ENCODE measurements at places on chromosomes 2 and 18. TPM values are rescaled to one million over a fixed set of nuclear protein-coding genes. Genes with fewer than 3 reads are reported as not detected.

ABCG8 gene
- not detected for total RNA-seq

FAM237A gene
- not detected for total RNA-seq

TUBA3E gene
- not detected for total RNA-seq

ESPNL gene
- total RNA-seq = 0.10 TPM

TRAK2 gene
- total RNA-seq = 60.1 TPM

ALPG gene
- total RNA-seq = not detected

CD8B gene
- total RNA-seq = 3.0 TPM

ERBB4 gene
- not detected for total RNA-seq

PTPN18 gene
- total RNA-seq = 95.3 TPM

CXCR1 gene
- total RNA-seq = 0.28 TPM

CRYGC gene
- not detected for total RNA-seq

AFF3 gene
- total RNA-seq = 12.2 TPM

SERPINB12 gene
- not detected for total RNA-seq

FOXD4L1 gene
- 0.40 TPM for total RNA-seq

FAP gene
- total RNA-seq = not detected

IL36A gene
- total RNA-seq = not detected

LYPD6 gene
- total RNA-seq = not detected

TBC1D8 gene
- 0.58 TPM for total RNA-seq

DTNA gene
- not detected for total RNA-seq

CYP26B1 gene
- not detected for total RNA-seq

IL36G gene
- total RNA-seq = not detected

EIF2AK3 gene
- 23.4 TPM for total RNA-seq

Measured in activated naive CD4-positive, alpha-beta T cell treated with anti-CD3 and anti-CD28 coated beads, Interleukin-2, amount 10 ng/mL, durations not matched to agents 5 hours and 36 hours (primary cell).